Stimulated activated CD4-positive, alpha-beta T cell treated with anti-CD3 and anti-CD28 coated beads, Interleukin-2, amount 100 ng/mL, for 48 hours (primary cell): ENCODE measurements at places on chromosomes 11 and 22.

DNA sequence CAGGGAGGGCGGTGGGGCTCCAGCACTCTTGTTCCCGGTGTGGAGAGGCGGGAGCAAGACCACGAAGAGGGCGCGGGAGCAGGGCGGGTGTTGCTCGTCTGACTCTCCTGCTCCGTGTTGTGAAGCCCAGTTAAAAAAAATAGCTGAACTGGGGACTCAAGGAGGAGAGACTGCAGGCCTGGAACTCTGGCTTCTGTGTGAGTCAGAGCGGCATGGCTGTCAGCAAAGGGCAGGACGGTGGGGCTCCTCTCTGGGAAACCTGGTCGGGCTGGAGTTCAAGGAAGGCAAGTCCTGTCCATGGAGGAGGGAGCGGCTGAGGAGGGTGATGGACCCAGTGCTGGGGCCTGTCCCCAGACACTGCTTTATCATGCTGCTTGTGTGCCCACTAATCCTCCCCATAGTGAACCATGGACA, 152.3 kb downstream of the FEZ1 start:
- no peak for DNase-seq

DNA sequence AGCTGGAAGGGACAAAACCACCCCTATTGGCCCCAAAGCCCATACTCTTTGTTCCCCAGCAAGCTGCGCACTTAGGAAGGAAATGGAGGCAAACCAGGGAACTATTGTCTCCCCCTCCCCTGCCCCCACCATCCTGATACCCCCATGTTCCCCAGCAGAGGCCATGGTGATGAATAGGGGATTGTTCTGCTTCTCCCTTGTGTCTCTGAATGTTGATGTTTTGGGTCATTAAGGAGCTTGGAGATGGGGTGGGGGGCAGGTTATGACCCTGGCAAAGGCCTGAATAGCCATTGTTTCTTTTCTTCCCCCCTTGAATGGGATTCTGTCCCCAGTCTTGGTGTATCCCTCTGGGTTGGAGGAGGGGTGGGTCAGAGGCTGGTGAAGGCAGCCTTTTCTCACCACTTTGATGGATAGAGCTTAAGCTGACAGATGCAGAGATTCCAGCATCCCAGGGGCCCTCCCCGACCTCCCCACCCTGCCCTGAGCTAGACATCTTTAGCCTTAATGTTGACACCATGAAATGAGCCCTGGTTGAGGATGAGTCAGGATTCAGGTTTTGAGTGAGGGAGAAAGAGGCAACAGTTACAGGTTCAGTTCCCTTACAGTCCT, 8.3 kb downstream of the DTX4 start:
- no peak for DNase-seq

GRCh38 chr22:48921411-48921903, 906.2 kb downstream of the BRD1 start:
- no peak for DNase-seq

GRCh38 chr11:2259897-2260451, 10.4 kb downstream of the ASCL2 start:
- no peak for DNase-seq

DNA sequence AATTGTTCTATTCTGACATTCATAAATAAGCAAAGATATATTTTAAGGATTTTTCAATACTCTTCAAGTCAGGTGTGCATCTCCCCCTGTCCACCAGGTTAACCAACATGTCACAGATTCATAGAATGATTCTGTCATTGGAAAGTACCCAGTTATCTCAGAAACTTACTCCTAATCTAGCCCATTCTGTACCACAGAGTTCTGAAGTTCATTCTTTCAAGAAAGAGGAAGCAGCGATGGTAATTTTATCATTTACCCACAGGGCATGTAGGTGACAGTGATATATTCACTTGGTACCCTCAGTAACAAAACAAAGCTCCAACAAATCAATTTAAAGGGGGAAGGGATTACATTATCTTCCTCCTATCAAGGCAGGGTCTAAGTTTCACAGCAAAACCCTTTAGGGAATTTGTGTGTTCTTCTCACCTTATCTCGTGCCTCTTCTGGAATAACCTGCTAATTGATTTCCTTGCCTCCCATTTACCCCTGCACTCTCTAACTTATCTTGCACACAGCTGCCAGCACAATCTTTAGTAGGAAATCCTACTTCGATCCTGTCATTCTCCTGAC, 19.0 kb upstream of the MPPED2 start:
- DNase-seq: no peak

- DNase-seq: no peak
Measured at GRCh38 chr11:72617080-72617762, 57.0 kb downstream of the PDE2A start.

DNA sequence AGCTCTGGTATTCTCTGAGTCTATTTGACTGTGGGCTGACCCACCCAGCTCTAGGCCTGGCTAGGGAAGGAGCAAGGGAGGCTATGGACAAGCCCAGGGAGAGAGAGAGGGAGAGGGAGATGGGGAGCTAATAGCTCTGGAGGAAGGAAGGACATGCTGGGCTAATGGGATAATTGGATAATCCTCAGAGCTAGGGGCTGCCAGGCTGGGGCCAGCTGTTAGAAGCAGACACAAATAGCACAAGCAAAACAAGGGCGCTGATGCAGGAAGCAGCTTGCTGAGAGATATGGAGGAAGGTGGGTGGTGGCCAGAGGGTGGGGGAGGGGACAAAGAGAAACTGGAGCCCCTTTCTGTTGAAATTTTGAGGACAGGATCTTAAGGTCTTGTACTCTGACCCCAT, 23.2 kb downstream of the ADORA2A start:
- DNase-seq: no peak

- no peak for DNase-seq
Measured at GRCh38 chr11:128411812-128412211, 175.5 kb downstream of the ETS1 start.

DNA sequence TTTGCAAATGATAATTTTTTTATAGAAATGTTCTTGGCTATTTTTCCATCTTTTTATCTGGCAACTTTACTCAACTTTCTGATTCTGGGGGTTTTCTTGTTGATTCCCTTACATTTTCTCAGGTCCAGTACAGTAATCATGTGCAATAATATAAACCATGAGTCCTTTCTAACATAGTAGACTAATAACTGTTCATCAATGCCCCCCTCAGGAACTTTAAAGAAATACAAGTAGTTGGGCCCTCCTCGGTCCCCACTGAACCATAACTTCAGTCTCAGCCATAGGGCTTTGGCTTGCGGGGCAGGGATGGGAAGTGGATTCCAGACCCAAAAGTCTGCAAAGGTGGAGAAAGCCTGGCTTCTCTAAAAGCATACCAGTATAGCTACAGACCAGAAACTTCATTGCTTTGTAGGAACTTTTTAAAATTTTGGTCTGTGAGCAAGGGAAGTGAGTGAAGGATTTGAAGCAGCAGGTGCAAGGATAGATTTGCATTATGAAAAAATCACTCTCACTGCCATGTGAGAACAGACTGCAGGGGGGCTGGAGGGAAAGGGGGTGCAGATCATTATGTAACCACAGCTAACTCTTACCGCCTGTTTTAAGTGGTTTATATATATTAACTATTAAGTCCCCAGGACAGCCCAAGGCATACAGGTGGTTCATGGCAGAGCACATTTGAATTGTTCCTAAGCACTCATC, 10.4 kb upstream of the TUB start:
- no peak for DNase-seq

DNA sequence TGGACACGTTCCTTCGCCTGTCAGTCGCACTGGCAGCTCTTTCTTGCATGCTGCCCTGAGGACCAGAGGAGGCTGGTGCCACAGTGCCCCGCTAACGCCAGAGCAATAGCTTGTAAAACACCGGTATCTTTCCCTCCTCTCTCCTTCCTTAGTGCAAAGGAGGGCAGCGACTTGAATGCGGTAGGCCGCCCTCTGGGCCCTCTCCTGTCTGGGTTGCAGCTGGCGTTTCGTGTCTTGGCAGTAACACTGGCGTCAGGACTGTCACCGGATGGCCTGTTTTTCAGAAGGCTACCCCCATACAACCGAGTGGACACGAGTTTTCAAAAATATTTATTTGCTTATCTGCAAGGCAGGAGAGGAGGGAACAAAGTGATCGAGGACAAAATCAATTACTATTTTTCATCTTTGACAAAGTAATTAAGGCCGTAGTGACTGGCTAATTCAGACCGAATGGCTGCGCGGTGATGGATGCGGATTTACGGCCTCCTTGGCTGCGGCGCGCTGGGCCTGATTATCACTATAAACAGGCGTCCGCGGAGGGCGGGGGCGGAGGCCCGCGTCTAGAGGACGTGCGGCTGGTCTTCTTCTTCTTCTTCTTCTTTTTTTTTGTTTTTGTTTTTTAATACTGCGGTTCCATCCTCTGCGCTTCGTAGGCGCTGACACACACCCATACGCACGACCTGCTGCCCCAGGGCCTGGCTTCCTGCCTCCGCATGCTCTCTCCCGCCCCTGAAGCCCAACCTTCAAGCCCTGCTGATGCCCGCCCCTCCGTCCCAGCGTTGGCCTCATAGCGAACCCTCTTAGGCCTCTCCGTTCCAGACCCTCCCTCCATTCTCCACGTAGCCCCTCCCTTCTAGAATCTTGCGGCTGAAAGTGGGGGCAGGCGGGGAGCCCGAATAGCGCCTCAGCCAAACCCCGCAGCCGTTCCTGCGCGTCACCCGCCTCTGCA, 2.9 kb upstream of the SLC6A5 start:
- DNase-seq: no peak

- no peak for DNase-seq
Measured at GRCh38 chr11:44941259-44942021, 9.2 kb downstream of the TP53I11 start.

- no peak for DNase-seq
Measured at GRCh38 chr22:25008666-25009065, 56.1 kb downstream of the KIAA1671 start.

GRCh38 chr11:77547863-77548551, 41.7 kb upstream of the AQP11 start:
- DNase-seq: peak; percentile 17

- DNase-seq: no peak
Measured at GRCh38 chr11:115579181-115579825, 75.1 kb upstream of the CADM1 start.

- DNase-seq: no peak
Measured at GRCh38 chr11:68934666-68935065, 31.0 kb downstream of the IGHMBP2 start.

- DNase-seq: no peak
Measured at GRCh38 chr22:20904008-20904979, 12.9 kb upstream of the CRKL start.
